ENCODE measurements at places on chromosomes 2 and 18. TPM values are rescaled to one million over a fixed set of nuclear protein-coding genes. Genes with fewer than 3 reads are reported as not detected.

DNA sequence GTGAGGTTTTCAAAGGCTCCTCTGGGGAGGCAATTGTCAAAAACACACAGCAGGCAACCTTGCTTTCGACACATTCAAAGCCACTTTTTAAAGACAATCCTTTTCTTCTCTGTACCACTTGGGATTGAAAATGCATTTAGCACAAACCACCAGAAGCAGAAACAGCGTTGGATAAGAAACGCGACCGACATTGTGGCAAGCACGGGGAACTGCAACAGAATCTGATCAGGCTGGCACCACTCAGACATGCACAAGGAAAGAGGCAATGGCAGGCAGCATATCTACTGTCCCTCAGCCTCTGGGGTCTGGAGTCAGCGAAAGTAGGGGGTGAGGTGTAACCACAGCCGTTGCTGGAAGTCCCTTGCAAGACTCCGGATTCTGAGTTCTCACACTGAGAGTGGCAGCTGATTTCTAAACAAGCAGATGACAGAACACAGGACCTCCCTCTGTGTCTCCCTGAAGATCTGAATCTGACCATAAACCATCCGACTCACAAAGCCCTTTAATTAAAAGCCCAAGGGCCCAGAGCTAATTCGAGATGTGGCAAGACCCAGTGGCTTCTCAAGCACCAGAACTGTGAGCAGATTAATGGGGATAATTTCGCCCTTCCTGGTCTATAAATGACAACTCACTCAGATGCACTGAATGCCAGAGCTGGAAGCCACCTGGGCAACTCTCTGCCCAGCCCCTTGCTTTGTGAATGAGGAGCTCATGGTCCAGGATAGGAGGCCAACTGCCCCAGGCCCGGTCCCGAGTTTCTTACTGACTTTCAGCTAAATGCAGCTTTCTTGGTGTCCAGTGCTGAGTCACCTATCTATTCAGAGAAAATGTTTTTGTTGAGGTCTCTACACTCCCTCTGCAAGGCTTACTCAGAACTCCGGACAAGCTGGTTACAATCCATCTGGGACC is 29.6 kb downstream of the CYRIA start:
- H3K27me3 ChIP-seq: peaks cover 2% of the 10 kb centered on the region
- no peaks in the 10 kb centered on the region for H3K36me3 ChIP-seq
- DNase-seq: no peak
- H3K4me3 ChIP-seq: no peak overlapping the region
- no peak overlapping the region for H3K27ac ChIP-seq

- H3K4me1 ChIP-seq: no peaks in the 10 kb centered on the region
- H3K27ac ChIP-seq: no peak overlapping the region
- H3K36me3 ChIP-seq: no peaks in the 10 kb centered on the region
- no peak overlapping the region for H3K4me3 ChIP-seq
- no peaks in the 10 kb centered on the region for H3K27me3 ChIP-seq
These were observed 193.0 kb upstream of the THSD7B start for GRCh38 chr2:136572335-136572734.

The CERKL gene
- total RNA-seq: not detected

The PTPRN gene
- total RNA-seq: 0.07 TPM

All from activated CD4-positive, alpha-beta T cell treated with anti-CD3 and anti-CD28 coated beads, Interleukin-2, amount 10 ng/mL, durations not matched to agents 24 days and 14 days (primary cell).